Nucleus accumbens (tissue), 56 donors: ENCODE measurements at places on chromosomes 13 and 19.

GRCh38 chr13:102012299-102013293, 389.3 kb downstream of the FGF14 start:
- DNase-seq, result no peak

DNA sequence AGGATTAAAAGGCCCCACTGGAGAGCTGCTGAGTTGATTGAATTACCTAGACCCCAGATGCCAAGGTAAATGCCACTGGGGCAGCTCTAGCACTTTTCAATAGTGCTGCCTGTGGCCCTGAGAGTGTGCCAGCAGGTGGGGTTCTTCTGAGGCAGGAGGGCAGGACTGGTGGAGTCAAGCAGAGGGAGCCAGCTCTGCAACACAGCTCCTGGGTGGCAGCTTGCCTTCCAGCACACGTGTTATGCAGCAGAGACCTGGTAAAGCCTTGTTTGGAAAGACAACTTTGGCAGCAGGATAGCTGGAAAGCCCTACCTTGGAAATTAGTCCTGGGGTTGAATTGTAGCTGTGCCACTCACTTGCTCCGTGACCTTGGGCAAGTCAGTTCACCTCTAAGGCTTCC, 306.6 kb downstream of the ATP8A2 start:
- DNase-seq, result no peak

GRCh38 chr19:35027009-35027408, 3.3 kb upstream of the SCN1B start:
- DNase-seq, result no peak

DNA sequence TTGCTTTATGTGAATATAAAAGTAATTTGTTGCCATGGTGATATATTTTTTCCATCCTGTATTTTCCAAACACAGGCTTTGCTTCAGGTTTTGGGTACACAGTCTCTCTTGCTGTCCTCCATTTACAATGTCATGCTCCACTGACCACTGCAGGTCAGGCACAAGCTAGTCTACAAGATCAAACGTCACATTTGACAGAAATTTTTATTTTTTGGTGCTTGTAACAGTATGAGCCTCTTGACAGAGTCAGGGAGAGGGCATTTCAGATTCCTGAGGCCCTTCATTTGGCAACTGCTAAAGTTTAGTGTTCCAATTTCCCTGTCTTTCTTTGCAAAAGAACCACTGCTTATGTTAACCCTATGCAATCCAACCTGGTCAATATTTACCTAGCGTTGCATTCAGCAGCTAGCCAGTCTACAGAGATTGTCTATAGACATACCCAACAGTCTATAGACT, 175.0 kb downstream of the RFC3 start:
- DNase-seq, result no peak

- DNase-seq, result no peak
Observed at GRCh38 chr19:35442091-35442490, 6.0 kb upstream of the FFAR2 start.

DNA sequence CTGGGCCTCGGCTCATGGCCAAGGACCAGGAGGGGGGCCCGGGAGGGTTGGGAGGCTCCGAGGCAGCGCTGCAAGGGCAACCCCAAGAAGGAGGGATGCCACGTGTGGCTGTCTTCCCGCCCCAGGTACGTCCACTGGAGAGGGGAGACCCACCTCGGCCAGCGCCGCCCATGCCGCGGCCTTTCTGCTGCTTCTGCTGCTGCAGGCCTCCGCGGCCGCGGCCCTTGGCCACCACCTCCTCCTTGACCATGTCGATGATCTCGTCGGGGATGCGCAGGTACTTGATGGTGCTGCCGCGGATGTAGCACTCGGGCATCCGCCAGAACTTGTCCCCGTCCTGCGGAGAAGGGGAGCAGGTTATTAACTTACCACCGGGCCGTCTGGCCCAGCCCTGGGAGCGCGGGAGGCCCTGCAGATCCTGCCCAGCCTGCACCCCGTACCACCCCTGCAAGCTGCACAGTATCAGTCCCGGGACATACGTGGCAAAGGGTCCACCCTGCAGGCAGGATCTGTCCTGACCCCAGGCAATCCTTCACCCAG, 13.3 kb downstream of the LSM4 start:
- no peak for DNase-seq
